Cortex of kidney (tissue), 1 donor: ENCODE measurements at places on chromosomes 13 and 19.

- no peak for DNase-seq
These were observed 592.0 kb upstream of the SLITRK5 start for GRCh38 chr13:87078947-87079795.

DNA sequence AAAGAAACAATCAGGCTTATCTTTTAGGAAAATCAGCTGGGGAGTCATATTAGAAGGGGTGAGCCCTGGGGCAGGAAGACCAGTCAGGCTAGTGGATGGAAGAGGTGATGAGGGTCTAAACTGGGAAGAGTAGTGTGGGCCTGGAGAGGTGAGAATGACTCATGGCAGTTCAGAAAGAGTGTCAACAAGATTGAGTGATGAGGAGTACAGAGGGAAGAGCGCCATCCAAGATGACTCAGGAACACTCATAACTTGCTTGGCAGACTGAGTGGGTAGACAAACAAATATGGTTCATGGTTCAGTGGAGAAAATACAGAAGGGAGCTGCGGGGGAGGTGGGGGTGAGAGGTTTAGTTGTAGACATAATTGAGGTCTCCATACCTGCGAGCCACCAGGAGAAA, 17.3 kb upstream of the CLDN10 start:
- DNase-seq, result no peak

- no peak for DNase-seq
These were observed 5.5 kb downstream of the FOSB start for GRCh38 chr19:45473367-45473681.

DNA sequence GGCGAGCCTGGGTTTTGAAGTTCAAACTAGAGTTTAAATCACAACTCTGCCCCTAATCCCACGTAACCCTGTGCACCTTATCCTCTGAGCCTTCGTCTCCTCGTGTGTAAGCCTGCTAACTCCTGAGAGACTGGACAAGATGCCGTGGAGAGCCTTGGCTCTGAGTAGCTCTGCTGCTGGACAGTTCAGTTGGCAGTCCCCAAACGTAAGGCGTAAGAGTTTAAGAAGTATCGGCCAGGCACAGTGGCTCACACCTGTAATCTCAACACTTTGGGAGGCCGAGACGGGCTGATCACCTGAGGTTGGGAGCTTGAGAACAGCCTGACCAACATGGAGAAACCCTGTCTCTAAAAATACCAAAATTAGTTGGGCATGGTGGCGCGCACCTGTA, 4.7 kb upstream of the CD79A start:
- no peak for DNase-seq

DNA sequence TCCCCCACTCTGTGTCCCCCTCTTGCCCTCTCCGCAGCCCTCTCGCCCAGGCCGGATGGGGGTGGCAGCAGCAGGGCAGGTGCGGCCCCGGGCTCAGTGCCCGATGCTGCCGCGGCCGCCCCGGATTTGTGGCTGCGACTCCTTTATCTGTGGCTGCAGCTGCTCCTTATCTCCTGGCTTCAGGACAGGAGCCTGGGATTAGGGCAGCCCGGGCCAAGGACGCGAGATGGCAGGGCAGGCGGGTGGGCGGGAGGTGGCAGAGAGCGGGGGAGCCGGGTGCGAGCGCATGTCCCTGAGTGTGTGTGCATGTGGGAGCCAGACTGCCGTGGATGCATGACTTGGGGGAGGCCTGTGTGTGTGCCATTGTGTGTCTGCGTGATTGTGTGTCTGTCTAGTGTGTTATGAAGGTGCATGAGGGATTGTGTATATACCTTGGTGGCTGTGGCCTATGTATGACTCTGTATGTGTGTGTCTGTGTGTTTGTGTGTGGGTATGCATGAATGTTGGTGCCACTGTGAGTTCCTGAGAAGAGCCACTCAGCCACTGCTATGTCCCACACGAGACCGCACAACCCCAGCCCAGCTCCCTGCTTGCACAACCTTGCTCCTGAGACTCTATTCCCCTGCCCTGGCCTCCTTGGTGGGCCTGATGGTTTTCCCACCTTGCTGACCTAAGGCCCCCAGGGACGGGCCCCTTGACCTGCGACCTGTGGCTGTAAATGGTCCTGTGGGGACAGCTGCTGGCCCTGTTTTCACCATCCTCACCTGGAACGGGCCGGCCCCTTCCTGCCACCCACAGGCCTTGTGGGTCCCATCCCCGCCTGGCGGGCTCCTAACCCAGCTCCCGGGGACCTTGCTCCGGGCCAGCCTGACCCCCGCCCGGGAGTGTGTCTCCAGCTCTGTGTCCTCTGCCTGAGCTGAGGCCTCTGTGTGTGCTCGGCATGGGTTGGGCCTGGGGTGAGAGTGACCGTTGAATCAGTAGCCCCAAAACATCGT, 5.3 kb upstream of the NRTN start:
- no peak for DNase-seq
